ENCODE measurements at places on chromosomes 1 and 21.
A peak's percentile ranks its signal among the peaks of the same experiment; 100 is the strongest.

GRCh38 chr1:32508761-32509160 lies 30.5 kb upstream of the ZBTB8A start:
- no peak for DNase-seq

DNA sequence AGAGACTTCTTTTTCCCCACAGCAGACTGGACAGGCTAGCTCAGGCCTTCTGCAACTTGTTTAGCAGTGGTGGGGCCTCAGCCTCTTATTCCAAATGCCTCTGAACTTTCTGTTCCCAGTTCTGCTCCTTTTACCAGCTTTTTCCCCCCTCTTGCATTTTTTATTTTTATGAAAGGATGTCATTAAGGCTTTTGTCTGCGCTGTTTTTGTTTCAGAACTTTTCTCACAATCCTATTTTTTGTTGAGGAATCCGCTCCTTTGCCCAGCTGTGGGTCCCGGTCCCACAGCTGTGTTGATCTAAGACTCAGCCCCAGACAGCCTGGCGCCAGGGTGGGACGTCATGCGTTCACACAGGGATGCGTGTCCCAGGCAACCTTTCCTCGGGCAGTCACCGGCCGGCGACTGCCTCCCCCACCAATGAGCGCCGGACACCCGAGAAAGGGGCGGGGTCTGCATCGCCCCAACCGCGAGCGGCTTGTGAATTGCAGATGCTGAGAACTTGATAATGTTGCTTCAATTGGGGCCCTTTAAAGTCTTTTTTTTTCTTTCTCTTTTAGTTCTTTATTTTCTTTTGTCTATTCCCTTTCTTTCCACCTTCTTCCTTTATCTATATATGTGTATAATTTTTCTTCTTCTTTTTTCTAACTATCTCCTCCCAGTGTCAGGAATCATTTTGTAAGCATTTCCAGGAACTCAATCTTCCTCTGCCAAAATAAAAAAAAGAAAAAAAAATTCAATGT lies 3.0 kb upstream of the ID3 start:
- DNase-seq, result peak; percentile 92

DNA sequence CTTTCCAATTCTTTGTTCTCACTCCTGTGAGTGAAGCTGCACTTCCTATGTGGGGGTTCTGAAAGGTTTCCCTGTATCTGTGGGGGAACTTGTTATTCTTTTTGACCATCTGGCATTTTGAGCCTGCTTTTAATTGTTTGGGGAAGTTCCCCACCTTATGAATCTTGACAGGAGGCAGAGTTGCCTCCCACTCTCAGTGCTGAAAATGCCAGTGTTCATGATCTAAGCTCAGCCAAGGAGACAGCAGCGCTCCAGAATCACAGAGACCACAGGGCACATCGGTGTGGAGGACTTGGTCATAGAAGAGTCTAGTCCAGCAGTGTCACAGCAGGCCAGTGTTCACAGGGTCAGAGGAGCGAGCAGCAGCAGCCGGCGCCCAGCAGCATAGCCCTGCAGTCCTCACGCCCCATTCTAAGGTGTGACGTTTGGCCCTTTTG lies 63.8 kb upstream of the PRDX6 start:
- DNase-seq, result no peak

DNA sequence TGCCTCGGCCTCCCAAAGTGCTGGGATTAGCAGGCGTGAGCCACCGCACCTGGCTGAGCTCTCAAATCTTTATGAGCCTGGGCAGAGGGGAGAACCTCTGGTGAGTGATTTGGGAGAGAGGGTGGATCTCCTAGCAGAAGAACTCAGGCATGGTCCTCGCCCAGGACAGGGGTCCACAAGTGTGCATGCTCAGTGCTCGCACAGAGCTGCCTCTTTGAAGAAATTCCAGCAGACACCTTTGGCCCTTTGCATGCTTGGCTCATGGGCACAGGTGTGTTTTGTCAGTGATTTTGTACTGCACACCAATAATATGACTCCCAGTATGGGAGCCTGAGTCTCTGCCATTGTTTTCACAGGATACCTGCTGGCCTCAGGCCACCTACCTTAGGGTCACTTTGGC lies 11.8 kb upstream of the PRAMEF12 start:
- DNase-seq, result no peak

Measured in neuronal stem cell (in vitro differentiated cells).